ENCODE measurements at places on chromosomes 12 and 14.

- DNase-seq: no peak
Observed at GRCh38 chr12:70290116-70290515, 46.9 kb downstream of the CNOT2 start.

DNA sequence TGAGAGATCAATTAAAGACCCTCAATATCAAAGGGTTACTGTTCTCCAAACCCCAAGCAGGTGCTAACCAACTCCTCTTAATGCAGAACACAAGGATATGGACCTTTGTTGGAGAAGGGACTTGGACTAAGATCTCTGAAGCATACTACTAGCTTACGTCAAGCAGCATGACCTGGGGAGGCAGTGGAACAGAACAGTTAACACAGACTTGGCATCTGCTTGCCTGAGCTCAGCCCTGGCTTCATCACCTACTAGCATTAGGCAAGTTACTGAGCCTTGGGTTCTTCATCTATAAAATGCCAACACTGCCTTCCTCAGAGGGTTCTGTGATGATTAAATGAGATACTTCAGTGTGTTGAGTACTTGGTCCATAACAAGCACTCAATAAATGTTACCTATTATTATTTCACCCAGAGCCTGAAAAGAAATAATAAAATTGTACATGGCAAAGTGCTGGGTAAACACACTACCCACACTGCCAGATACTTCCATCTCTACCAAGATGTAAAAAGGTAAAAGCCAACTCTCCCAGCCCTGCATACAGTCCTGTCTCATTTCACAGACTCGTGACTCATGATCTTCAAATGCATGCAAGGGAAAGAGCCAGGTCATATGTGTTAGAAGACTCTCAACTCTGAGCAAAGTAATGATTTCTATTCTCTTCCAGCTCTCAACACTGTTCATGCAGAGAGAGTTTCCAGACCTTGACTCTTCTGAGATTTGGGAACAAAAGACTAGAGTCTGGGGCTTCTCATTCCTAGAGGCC, 39.7 kb downstream of the FMNL3 start:
- no peak for DNase-seq

- no peak for DNase-seq
Observed at GRCh38 chr12:19779395-19780056, 340.2 kb downstream of the AEBP2 start.

DNA sequence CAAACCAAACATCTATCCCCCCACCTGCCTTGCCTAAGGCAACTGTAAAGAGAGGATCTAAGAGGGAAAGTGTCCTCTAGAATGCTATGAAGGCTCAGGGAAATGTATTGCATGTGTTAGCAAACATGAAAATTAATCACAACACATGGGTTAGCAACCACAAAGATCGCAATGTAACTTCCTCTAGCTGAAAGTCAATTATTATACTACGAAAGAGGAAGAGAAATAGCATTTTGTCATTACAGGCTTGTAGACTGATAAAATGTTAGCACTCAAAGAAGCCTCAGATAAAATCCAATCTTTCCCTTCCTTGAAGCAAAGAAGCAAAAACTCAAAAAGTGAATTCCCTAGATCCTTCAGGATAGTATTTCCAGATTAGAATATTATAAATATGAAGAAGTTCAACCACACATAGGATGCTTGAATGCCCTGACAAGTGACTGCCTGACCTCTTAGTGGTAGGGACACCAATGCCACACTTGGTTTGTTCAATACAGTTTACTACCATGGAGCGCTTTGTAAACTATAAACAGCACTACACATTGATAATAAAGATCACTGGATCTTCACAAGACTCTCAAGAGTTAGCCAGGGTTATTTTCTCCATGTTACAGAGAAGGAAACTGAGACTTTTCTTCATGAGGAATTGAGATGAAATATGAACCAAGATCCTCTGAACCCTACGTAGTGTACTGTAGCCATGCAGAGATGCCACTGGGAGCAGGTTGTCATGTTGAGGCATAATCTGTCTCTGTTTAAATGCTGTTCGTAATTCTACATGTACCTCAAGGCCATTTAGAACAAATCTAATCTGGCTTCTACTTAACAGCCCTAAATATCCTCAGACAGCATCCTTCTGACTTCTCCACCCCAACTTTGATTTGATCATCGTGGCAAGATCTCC, 100.7 kb downstream of the ITPR2 start:
- no peak for DNase-seq

- no peak for DNase-seq
Observed at GRCh38 chr14:64220466-64220865, 73.7 kb downstream of the ESR2 start.

- DNase-seq: no peak
Observed at GRCh38 chr12:58174316-58174715, 232.9 kb downstream of the ATP23 start.

DNA sequence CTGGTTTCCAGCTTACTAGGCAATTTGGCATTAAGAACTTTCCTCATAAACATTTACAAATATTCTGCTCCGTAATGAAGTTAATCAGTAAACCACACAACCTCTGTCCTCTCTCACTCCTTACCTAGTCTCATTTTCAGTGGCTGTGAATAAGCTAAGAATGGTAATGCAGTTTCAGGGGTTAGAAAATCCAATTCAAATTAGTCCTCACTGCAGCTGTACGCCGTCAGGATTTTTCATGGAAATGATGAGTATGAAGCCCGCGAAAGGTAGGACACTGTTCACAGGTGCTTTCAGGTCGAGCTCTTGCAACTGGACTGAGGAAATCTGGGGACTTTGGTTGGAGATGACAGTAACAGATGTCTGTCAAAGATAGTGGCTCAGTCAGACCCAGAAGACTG, 29.6 kb downstream of the NR1H4 start:
- DNase-seq: no peak

GRCh38 chr14:52055167-52055566, 13.7 kb downstream of the NID2 start:
- DNase-seq: no peak

DNA sequence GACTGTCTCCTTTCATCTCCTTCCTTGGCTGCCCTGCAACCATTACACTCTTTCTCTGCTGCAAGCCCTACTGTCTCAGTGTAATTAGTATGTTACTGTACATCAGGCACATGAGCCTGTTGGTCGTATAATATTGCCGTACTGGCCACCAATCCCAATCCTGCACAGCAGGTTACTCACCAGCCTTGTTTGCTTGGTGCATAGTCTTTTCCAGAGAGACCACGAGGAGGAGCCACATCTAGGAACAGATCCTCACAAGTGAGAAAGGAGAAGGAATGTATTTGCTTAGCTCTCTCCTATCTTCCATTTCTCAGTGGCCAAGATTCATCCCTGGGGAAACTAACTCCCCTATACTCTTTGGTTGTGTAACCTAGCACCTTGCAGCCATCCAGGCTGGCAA, 33.0 kb upstream of the BICDL1 start:
- no peak for DNase-seq

GRCh38 chr12:111773801-111774551, 7.2 kb downstream of the ALDH2 start:
- DNase-seq: peak; percentile 82

DNA sequence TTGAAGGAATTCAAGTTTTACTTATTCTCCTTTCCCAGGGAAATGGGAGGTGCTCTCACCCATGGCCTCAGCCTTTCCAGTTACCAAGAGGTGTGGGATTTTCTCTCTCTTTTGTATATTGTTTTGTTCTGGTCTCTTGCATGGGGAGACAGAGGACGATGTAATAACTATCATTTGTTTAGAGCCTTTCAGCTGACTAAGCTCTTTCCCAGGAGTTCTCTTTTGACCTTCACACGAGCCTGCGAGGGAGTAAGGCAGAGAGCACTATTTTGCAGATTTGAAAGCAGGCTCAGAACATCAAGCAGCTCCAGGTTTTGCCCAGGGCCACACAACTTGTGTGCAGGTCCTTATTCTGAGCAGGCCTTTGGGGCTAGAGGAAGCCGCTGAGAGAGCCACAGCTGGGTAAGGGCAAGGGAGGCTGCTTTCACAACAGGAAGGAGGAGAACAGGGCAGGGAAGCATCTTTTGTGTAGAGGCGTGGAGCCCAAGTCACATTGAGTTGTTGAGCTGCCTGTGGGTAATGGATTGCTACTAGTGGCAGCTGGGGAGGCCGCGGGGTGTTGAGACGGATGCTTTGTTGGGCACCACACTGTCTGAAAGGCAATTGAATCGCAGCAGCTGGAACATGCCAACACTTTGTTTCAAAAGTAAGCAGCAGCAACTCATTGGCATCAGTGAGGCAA, 116.2 kb downstream of the PRMT8 start:
- DNase-seq: no peak

- DNase-seq: no peak
Observed at GRCh38 chr12:71999795-72000194, 61.1 kb downstream of the TPH2 start.
